Hematopoietic multipotent progenitor cell treated with erythropoietin and hydrocortisone succinate and interleukin-3 and kit ligand, for 15 days (in vitro differentiated cells): ENCODE measurements at places on chromosomes 3 and 15.
A peak's percentile ranks its signal among the peaks of the same experiment; 100 is the strongest.

DNA sequence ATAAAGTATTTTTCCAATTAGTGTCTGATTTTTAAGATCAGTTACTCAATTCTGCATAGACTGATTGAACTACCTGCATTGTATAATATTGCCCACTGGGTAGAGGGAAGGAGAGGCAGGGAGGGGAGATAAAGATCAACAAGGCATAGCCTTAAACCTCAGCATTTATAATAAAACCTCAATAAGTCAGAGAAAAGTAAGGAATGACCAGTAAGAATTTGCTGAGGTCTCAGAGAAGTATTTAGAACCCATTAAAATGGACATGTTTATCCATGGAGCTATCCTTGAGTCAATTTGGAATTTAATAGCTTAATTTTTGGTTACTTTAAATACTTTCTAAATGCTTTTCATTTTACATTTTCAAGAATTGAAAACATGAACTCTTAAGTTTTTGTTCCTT is 62.5 kb downstream of the ARMC8 start:
- no peak for DNase-seq

- no peak for DNase-seq
Observed at GRCh38 chr3:535566-536416, 339.2 kb downstream of the CHL1 start.

GRCh38 chr15:61921093-61921492 is 139.2 kb downstream of the VPS13C start:
- DNase-seq, result no peak

DNA sequence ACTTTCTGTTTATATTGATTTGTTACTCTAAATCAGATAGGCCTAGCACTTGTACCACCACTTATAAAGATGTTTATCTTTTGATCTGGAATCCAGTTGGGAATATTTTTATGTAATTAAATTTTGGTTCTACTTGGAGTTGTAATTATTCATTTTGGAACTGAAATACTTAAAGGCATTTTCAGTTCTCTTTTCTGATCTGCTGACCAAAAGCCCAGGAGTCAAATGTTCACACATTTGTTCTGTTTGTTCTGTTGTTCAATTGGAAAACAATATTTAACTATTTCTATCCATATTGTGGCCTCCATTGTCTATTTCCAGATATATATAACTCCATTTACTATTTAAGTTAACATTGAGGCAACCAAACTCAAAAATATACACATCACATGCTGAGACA is 912.4 kb upstream of the EPHA6 start:
- DNase-seq, result no peak

DNA sequence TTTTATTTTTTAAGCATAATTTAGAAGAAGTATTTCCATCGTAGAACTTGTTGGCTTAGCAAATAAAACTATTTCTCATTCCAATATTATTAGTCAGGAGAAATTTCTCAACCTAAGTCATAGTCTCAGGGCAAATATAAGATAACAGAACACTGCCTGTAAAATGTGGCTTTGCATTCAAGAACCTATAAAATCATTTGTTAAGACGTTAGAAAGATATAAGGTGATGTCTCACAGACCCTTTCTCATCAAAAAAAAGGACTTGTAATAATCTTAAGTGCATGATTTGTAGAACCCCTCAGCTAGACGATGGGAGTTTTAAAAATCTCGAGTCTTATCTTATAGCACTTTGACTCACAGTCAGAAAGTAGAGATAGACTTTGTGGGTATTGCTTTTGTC is 314.7 kb upstream of the CFAP20DC start:
- no peak for DNase-seq

DNA sequence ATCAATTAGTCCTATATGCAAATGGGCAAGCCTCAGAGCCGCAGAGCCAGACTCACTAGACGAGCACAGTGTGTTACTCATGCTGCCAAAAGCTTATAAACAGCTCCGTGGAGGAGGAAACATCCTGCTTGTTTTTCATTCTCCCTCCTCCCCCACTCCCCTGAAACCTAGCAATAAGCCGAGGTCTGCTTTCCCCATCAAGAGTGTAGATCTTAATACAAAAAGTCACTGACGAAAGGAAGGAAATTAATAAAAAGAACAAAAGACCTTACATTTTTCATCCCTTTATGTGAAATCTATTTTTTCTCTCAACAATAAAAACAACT is 88.5 kb downstream of the XXYLT1 start:
- no peak for DNase-seq

- no peak for DNase-seq
Observed at GRCh38 chr3:77456906-77457305, 417.0 kb downstream of the ROBO2 start.

GRCh38 chr3:134768837-134769236 is 26.2 kb upstream of the EPHB1 start:
- DNase-seq, result no peak

- DNase-seq, result no peak
Observed at GRCh38 chr3:48470286-48470685, 23.7 kb downstream of the ATRIP start.

- DNase-seq, result no peak
Observed at GRCh38 chr15:99168601-99169580, 64.0 kb downstream of the SYNM start.

DNA sequence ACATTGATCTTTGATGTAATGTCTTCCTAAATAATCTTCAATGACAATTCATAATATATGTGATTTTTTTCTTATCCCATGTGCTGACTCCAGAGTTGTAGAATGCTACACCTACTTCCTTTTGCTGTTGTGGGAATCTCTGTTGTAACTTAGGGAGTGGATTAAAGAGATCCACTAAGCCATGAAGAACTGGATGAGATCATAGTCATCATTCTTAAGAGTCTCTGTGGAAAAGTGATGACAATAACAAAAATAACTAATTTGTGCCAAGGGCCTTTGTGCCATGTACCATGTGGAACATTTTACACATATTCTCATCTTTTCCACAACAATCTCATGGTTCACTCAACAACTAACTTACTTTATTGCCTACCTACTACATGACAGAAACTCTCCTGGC is 162.9 kb upstream of the PDZRN3 start:
- no peak for DNase-seq

GRCh38 chr15:69305933-69306568 is 7.3 kb downstream of the PAQR5 start:
- no peak for DNase-seq

DNA sequence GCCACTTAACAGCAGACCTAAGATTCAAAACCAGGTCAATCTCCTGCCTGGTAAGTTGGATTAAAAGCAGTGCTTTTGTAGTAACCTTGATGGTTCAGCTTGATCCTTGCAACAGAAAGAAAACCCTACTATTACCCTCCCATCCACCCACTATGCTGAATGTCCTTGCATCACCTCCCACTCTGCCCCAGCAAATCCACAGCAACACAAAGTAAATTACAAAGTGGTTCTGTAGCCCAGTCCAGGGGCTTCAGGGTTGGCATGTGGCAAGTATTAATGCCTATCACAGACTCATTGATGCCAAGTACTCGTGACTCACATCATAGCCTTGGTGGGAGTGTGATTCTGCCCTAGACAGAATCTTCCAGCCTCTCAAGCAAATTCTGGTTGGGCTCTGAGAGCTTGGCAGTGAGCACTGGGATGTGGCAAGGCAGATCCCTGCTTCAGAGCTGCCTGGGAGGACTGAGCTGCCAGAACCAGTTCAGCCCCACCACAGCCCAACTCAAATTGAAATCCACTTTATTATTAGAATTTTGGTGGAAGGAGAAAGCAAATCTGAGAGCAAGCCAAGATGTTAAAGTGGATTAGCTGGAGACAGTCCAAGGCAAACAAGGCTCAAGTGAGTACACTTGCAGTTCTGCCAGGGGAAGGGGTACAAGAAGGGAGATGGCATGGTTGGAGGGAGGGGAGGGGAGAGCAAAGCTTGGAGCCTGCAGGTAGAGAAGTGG is 225.8 kb upstream of the UMPS start:
- DNase-seq, result no peak

- no peak for DNase-seq
Observed at GRCh38 chr15:93941697-93942096, 289.7 kb upstream of the MCTP2 start.

- DNase-seq, result no peak
Observed at GRCh38 chr3:41867533-41867932, 94.4 kb downstream of the ULK4 start.

GRCh38 chr3:129609591-129610182 is 3.2 kb upstream of the PLXND1 start:
- no peak for DNase-seq

GRCh38 chr3:21326704-21327475 is 424.1 kb downstream of the ZNF385D start:
- no peak for DNase-seq

- no peak for DNase-seq
Observed at GRCh38 chr3:125006291-125006731, 49.5 kb downstream of the HEG1 start.

- DNase-seq, result no peak
Observed at GRCh38 chr3:105316331-105316730, 50.4 kb upstream of the ALCAM start.

DNA sequence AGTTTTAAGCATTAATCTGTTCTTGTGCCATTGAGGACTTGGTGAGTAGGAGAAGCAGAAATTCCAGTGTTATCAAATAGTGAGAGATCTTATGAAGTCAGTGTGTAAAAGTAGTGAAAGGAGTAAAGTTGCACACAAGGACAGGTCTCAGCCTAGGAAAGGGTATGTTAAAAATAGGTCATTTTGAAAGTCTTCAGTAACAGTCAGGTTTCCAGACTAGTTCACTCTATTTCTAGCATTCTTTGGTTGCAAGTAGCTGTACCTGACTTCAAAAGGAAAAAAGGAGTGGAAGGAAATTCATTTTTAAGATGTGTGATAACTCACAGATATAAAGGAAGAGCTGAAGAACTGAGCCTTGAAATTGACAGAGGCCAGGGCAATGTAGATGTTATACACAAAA is 250.1 kb upstream of the SATB1 start:
- no peak for DNase-seq

GRCh38 chr3:142693136-142693853 is 30.5 kb upstream of the TRPC1 start:
- peak; percentile 6 for DNase-seq

- DNase-seq, result no peak
Observed at GRCh38 chr15:82803793-82804574, 1.9 kb downstream of the FSD2 start.

DNA sequence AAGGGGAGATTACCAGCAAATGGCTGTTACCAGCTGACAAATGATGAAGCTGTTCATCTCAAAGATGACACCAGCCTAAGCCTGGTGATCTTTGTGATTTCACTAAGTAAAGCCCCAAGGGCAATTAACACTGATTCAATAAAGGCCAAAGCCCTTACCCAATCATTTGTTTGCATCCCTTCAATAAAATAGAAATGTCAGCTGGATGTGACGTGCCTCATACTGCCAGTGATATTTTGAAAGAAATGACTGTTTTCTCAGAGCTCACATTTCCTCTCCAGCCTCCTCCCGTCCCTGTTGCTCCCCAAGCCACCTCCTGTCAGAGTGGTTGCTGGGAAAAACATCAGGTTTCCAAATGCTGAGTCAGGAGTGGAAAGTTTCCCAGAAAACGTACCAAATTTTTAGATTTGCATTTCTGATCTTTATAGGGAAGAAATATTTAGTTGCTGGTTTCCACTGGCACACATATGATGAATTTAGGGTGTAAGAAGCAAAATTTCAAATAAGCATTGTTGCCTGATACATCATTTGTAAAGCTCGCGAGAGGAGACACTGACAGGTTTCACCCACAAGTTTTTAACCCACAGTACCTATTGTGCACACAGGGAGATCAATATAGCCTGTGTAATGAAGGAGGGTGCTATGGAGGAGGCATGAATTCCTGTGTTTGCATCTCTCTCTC is 21.0 kb downstream of the C2CD4A start:
- no peak for DNase-seq

DNA sequence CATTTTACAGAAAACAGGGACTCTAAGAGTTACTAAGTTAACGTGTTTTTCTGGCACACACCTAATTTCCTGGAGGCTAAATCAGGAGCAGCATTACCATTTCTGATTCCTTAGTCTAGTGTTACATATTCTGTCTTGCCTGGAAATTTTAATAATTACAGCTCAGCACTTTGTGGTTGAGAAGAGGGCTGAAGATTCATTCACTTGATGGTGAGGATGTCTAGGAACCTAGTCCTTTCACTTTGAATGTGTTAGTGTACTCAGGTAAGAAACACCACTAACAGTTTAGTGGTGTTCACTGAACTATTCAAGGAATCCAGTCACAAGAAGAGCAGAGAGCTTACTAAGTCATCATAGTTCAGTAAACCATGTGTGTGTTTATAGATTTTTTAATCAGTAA is 102.8 kb downstream of the STT3B start:
- DNase-seq, result no peak

DNA sequence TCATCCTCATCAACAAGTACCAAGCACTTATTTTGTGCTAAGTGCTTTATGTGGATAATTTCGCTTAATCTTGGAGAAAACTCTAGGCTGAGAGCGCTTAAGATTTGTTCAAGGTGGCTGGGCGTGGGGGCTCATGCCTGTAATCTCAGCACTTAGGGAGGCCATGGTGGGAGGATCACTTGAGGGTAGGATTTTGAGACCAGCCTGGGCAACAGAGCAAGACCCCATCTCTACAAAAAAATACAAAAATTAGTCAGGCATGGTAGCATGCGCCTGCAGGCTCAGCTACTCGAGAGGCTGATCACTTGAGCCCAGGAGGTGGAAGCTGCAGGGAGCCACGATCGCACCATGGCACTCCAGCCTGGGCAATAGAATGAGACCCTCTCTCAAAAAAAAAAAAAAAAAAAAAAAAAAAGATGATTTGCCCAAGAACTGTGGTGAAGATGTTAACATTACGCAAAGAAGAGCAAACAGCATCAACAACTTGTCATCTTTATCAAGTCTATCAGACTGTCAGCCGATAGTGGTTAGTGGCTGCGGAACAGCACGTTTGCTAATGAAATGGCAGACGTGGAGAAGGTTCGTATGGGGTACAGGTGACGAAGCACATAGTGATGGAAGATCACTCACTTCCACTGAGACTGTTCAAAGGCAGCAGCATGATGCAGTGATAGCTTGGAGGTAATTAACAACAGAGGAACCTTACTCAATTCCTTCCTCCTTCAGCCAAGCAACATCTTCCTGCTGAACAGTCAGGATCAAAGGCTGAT is 27.7 kb downstream of the NRROS start:
- no peak for DNase-seq

DNA sequence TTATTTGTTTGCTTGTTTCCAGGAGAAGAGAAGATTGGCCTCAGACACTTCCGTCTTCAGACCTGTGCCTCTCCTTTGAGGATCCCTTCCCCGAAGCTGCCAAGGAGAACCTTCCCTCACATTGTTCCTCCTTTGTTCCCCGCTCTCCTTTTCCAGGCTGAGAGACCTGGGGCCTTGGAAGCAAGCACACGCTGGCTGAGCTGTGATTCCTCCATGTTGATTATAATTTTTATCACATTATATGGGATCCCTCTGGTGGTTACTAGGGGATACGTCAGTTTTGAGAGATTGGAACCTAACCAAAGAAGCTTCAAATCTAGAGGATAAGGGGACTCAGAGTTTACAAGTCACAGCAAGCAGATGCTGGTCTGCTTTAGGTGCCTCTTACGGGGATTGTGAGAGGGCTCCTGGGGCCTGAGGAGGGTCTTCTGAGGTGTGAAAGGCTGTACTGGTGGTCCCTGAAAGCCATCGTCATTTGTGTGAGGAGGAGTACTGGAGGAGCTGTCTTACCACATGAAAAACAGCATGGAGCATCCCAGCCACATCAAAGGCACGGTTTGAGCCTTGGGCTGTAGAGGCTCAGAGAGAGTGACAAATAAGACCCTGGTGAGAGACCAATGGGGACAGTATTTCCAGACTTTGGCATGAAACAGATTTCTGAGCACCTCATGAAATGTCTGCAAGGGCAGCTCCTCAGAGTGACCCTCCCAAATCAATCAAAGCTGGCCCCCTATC is 760.1 kb upstream of the CFAP20DC start:
- DNase-seq, result no peak
